RKO (cell line): ENCODE measurements at places on chromosomes 3 and 15.

- peak; percentile 19 for DNase-seq
Measured at GRCh38 chr15:38454696-38455090, 766 bp downstream of the FAM98B start.

- DNase-seq: no peak
Measured at GRCh38 chr3:182180654-182181385, 469.1 kb downstream of the SOX2 start.

GRCh38 chr3:23217872-23218554 is 14.9 kb downstream of the UBE2E2 start:
- no peak for DNase-seq

GRCh38 chr3:127590282-127590592 is 296 bp downstream of the TPRA1 start:
- DNase-seq: peak; percentile 32

DNA sequence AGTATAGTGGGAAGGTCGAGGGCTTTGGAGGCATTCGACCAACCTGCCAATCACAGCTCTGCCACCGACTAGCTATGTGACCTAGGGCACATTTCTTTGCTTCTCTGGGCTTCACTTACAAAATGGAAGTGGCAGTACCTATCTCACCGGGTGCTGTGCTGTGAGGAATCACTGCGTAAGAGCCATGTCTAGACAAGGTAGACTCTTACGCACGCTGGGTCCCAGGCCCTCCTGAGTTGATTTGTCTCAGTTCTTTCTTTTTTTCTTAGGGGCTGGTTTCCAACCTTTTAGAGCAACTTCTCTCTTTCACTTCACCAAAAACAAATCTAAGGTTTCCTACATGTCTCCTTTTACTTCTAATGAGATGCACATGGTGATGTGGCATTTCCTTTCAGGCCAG is 18.8 kb downstream of the CA12 start:
- no peak for DNase-seq

GRCh38 chr15:75163150-75163564 is 38.5 kb upstream of the C15orf39 start:
- no peak for DNase-seq

DNA sequence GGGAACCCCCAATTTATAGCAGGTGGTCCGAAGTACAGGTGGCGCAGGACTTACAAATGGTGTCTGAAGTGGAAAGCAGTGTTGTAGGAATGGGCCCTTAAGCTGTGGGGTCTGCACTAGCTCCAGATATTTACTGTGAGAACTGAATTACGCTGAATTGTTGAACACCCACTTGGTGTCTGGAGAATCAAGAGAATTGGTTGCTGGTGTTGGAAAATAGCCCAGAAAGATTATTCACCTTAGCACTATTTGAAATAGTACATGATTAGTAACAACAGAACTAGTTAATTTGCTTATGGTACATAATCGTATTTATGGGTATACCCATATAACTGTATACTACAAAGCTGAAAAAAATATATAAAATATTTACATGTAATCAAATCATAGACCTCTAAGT is 64.8 kb downstream of the ADAM10 start:
- no peak for DNase-seq

- DNase-seq: no peak
Measured at GRCh38 chr15:48025118-48025517, 95.7 kb upstream of the SLC24A5 start.

- no peak for DNase-seq
Measured at GRCh38 chr15:58297639-58298038, 134.2 kb upstream of the LIPC start.

DNA sequence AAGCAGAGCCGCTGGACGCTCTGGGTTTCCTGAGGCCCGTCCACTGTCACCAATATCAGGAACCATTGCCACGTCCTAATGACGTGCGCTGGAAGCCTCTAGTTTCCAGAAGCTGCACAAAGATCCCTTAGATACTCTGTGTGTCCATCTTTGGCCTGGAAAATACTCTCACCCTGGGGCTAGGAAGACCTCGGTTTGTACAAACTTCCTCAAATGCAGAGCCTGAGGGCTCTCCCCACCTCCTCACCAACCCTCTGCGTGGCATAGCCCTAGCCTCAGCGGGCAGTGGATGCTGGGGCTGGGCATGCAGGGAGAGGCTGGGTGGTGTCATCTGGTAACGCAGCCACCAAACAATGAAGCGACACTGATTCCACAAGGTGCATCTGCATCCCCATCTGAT is 3.3 kb downstream of the RHO start:
- no peak for DNase-seq
